ENCODE measurements at places on chromosomes 7 and 10. TPM values are rescaled to one million over a fixed set of nuclear protein-coding genes. Genes with fewer than 3 reads are reported as not detected.

LIPM gene
- total RNA-seq = not detected

PIP gene
- not detected for total RNA-seq

EBLN1 gene
- total RNA-seq = not detected

CCL26 gene
- total RNA-seq = not detected

HGF gene
- not detected for total RNA-seq
